Stimulated activated CD4-positive, alpha-beta T cell treated with anti-CD3 and anti-CD28 coated beads, Interleukin-4, amount 100 ng/mL, for 48 hours (primary cell): ENCODE measurements at places on chromosomes 1 and 21.

DNA sequence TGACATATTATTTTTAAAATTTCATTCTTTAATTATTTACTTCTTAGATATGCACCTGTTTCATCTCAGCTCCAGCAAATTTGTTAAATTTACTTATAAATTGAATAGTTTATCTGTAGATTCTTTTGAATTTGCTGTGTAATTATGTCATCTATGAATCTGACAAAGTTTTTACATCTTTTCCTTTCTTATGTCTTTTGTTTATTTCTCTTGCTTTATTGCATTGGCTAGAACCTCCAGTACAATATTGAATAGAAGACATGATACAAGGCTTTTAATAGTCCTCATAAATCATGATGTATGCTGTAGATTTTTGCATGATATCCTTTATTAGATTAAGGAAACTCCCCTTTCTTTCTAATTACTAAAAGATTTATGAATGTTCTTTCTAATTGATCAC lies 20.8 kb downstream of the CR1 start:
- no peak for DNase-seq

DNA sequence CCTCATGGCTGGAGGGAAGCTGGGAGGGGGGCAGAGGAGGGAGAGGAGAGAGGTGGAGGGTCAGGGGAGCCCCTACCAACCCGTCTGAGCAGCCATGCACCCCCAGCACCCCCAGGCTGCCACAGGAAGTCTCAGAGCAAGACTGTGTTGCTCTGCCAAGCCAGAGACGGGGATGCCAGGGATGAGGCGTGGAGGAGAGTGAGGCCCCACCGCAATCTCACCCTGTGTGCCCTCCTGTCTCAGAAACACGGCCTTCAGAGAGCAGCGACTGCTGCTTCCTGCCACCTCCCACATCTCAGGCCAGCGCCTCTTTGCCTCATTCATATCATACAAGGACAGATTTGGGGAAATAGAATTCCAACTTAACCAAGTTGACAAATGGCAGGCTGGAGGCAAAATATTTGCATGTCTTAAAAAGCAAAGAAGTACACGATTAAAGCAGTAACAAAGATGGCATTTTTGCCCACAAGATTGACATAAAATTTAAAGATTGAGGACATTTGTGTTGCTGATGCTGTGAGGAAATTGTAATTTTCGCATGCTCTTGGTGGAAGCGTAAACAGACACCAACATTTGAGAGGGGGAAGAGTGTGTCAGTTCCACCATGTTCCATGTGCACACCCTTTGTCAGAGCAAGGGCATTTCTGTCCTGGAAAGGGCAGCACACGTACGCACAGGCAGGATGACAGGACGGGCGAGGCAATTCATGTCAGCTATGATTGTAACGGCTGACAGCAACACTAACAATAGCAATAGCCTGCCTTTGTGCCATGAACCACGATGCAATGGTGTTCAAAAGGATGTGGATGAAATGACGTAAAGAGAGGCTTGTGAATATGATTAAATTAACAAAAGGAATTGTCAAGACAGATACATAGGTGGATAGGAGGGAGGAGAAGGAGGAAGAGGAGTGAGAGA lies 59.0 kb upstream of the BACE2 start:
- DNase-seq = no peak

GRCh38 chr1:98388441-98388840 lies 273.1 kb upstream of the SNX7 start:
- peak; percentile 2 for DNase-seq

DNA sequence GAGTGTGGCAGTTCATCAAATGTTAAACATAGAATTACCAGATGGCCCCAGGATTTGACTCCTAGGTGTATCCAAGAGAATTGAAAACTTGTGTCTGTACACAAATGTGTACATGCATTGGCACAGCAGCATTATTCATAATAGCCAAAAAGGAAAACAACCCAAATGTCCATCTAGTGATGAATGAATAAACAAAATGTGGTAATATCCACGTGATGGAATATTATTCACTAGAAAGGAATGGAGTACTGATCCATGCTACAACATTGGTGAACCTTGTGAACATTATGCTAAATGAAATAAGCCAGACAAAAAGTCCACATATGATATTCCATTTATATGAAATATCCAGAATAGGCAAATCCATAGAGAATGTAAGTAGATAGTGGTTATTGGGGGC lies 77.7 kb downstream of the RAVER2 start:
- DNase-seq = no peak

GRCh38 chr1:74266001-74266400 lies 30.8 kb downstream of the TNNI3K start:
- DNase-seq = no peak

DNA sequence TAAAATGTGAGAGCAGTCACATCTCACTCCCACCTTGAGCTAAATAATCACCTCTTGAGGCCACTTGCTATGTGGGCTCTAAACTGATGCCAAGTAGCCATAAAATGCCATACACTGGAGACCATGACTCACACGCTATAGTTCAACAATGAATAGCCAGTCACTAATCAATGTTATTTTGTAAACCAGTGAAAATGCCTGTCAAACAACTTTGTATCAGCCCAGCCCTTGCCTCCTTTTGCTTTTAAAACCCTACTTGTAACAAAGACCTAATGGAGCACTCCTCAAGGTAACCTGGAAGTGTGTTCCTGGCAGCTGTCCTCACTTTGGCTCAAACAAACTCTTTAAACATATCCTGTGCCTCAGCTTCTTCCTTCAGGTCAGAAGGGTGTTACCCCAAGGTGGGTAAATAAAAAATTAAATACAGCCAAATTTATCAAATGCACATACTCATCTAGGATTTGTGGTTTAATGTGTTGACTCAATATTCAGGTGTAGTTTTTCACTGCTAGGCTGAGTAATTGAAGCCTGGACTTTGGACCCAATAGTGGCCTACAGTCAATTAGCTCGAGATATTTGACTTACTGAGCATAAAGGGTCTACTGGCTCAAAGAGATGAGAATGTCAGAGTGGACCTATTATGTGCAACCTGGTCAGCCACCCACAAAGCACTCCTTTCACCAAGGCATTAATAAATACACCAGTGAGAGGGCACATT lies 154.3 kb downstream of the COQ8A start:
- DNase-seq = no peak

GRCh38 chr1:246919902-246920301 lies 11.8 kb downstream of the AHCTF1 start:
- DNase-seq = no peak

DNA sequence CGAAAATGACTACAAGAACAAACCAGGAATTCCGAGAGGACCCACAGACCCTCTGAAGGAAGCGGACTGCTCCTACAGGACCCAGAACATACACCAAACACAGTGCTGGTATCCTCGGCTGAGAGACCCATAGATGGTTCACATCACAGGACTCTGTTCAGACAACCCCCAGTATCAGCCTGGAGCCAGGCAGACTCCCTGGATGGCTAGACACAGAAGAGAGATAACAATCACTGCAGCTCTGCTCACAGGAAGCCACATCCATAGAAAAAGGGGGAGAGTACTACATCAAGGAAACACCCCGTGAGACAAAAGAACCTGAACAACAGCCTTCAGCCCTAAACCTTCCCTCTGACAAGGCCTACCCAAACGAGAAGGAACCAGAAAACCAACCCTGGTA lies 434.0 kb upstream of the NR5A2 start:
- no peak for DNase-seq

DNA sequence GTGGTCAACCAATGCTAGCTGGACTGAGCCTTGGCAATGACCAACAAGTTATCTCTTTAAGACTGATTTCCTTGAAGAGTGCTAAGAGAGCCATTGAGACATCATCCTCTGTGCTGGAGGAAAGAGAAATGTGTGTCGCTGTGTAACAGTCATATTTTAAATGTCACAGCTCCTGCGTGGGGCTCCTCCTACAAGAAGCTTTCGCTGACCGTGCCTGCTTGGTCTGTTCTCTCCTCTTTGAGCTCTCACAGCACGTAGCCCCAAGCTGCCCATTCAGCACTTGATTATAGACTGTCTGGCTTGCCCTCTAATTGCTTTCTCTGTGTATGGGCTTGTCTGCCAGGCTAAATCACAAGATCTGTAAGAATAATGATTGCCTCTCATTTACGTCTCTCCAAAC lies 221.3 kb downstream of the FOXD2 start:
- DNase-seq = no peak

DNA sequence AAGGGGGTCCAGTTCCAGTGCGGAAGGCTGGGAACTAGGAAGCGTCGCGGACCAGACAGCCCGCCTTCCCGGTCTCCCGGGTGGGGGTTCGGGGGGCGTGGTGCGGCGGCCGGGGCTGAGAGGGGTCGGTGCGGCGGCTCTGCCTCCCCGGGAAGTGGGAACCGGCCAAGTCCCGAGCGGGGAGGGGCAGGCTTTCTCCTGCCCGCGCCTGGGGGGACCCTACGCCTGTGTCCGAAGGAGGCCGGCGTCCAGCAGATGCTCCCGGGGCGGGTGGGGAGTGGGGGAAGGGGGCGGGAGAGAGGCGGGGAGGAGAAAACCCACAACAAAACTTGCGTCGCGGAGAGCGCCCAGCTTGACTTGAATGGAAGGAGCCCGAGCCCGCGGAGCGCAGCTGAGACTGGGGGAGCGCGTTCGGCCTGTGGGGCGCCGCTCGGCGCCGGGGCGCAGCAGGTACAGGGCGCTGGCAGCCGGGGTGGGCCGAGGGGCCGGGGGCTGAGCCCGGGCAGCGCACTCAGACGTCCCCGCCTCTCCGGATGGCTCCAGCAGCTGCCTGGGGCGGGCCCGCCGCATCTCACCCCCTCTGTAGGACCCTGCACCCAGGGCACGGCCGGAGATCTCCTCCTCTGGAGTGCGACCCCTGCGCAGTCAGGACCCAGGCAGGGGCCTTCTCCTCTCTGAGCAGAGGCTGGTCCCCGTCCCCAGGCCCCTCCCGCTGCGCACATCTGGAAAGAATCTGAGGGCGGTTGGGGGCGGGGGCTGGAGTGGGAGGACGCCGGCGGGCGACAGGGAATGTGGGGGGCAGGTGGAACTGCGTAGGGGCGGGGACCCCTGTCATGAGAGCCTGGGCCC lies at the start of gene PODN:
TSS of gene PODN (plus strand) at position 355 of the 849 bp plus-strand sequence. CDS start 7,643 bp downstream, outside the sequence.
- DNase-seq = peak; percentile 8

- DNase-seq = no peak
Observed at GRCh38 chr1:47782414-47783166, 214.6 kb downstream of the TRABD2B start.

- DNase-seq = no peak
Observed at GRCh38 chr1:205069371-205070125, 14.7 kb downstream of the TMEM81 start.

DNA sequence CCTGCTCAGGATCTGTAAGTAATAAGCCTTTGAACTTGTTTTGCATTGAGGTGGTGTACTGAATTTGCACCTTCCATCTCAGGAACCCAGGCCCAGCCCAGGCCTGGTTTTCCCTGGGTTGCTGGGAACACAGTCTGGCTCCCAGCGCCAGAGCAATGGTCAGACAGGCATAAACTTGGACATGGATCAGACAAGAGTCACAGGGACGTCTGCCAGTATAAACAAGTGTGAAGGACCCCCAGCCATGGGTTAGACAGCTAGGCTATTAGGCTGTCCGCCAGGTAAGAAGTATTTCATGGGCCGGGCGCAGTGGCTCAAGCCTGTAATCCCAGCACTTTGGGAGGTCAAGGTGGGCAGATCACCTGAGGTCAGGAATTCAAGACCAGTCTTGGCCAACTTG lies 5.5 kb downstream of the IFNLR1 start:
- DNase-seq = no peak

GRCh38 chr1:89999628-90000027 lies 4.7 kb downstream of the ZNF326 start:
- DNase-seq = no peak

GRCh38 chr1:234109840-234110239 lies 205.4 kb downstream of the SLC35F3 start:
- DNase-seq = no peak

GRCh38 chr21:26964170-26964778 lies 2.6 kb downstream of the ADAMTS5 start:
- DNase-seq = no peak

- DNase-seq = no peak
Observed at GRCh38 chr1:1079408-1080121, 5.5 kb upstream of the RNF223 start.

GRCh38 chr1:52660807-52661206 lies 27.8 kb downstream of the SHISAL2A start:
- DNase-seq = no peak

DNA sequence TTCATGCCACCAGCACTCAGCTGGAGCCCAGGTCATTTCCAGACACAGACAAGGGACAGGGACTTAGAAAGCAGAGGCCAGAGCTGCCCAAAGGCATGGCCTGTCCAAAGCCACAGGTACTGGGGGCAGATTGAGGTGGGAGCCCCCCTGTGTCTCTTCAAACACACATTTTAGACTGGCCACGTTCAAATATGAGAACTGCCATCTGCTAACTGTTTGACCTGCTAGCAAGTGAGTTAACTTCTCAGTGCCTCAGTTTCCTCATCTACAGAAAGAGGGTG lies 862 bp upstream of the LEFTY2 start:
- no peak for DNase-seq

- no peak for DNase-seq
Observed at GRCh38 chr1:91172541-91172940, 150.7 kb upstream of the ZNF644 start.

- DNase-seq = no peak
Observed at GRCh38 chr1:184062640-184063286, 11.2 kb downstream of the TSEN15 start.
